Breast epithelium (tissue), 4 donors: ENCODE measurements at places on chromosomes 1 and 21. TPM values are rescaled to one million over a fixed set of nuclear protein-coding genes. Genes with fewer than 3 reads are reported as not detected.

GRCh38 chr21:36395353-36396111 lies 10.3 kb downstream of the CHAF1B start:
- DNase-seq: no peak

The FMO3 gene
- total RNA-seq: 5.3 TPM

GRCh38 chr1:88685259-88685620 lies 1.2 kb downstream of the PKN2 start:
- no peak for DNase-seq

The MCOLN2 gene
- 1.6 TPM for total RNA-seq

GRCh38 chr1:233738396-233738795 lies 124.5 kb downstream of the KCNK1 start:
- DNase-seq: no peak

The TSTD1 gene
- 109 TPM for total RNA-seq

DNA sequence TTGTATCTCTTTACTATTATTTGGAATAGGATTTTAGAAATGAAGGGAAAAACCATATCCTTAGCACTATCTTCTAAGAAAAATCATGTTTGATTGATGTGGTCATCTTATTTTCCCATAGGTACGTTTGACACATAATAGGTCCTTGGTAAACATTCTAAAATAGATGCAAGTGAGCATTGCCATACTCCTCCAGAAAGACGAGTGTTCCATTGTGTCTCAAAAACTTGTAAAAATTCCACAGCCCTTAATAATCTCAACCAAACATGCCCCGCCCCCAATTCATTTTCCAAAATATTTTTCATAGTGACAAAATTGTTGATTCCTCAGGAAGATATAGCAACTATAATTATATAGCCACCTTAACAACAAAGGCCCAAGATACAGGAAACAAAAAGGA lies 113.4 kb downstream of the CD247 start:
- no peak for DNase-seq

GRCh38 chr1:167542109-167543032 lies 11.2 kb downstream of the CREG1 start:
- no peak for DNase-seq

GRCh38 chr1:211587123-211587522 lies 8.2 kb upstream of the SLC30A1 start:
- DNase-seq: no peak

- DNase-seq: no peak
Observed at GRCh38 chr1:89757532-89757931, 63.3 kb upstream of the LRRC8D start.

DNA sequence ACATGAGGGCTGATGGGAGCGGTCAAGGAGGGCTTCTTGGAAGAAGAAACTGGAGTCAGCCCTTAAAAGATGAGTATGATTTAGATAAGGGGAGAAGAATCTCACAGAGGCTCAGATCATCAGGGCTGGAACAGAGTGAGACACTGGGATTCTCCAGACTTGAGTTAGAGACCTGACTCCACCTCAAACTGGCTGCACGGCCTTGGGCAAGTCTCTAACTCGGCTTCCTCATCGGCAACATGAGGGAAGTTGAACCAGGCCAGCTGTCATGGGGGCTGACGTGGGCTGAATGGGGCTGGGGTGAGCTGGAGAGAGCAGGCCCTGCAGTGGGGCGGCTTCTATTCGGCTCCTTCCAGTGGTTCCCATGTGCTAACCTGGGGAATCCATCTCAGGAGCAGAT lies 2.5 kb downstream of the C1QC start:
- no peak for DNase-seq

The KIAA0040 gene
- total RNA-seq: 56.9 TPM

The OR2T29 gene
- not detected for total RNA-seq

DNA sequence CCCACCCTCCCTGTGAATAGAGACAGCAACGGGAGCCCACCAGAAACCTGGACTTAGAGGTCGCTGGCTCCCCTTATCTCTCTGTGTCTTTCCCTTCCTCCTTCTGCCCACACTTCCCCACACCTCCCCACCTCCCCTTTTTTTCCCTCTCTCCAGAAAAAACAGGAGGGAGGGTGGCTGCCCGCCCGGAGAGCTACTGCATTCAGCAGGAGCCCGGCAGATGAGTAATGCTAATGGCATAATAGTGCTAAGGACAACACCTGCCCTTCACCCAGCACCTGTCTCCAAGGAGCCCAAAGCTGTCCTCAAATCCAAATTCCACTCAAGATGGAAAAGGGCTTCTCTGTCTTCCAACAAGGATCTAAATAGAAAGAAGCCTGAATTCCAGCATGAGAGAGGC lies 11.4 kb upstream of the PRELP start:
- no peak for DNase-seq

DNA sequence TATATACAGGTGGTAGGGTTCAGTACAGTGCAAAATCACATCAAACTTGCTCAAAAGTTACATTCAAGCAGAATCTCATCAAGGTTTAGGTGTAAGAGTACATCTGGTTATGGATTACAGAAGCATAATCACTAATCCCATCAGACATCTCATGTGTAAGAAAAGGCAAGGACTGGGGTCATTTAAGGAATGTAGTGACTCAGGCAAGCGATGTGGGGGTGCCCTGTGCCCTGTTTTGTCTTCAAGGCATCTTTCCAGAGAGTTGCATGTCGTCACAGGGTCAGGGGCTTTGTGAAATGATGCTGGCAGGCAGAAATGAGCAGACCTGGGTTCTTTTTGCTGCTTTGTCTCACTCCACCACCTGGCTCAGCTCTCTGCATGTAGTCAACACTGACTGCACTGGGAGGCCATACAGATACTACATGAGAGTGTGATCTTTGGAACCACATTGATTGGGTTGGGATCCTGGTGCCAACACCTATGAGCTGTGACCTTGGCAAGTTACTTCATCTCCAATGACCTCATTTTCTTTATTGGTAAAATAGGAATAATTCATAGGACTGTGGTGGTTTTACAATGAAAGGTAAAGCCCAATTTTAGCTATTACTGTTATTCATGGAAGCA lies 8.2 kb upstream of the HHIPL2 start:
- DNase-seq: no peak

The AMY1C gene
- total RNA-seq: not detected

GRCh38 chr1:212782422-212783154 lies 9.0 kb downstream of the NSL1 start:
- DNase-seq: no peak

The OR2M3 gene
- 0.29 TPM for total RNA-seq

DNA sequence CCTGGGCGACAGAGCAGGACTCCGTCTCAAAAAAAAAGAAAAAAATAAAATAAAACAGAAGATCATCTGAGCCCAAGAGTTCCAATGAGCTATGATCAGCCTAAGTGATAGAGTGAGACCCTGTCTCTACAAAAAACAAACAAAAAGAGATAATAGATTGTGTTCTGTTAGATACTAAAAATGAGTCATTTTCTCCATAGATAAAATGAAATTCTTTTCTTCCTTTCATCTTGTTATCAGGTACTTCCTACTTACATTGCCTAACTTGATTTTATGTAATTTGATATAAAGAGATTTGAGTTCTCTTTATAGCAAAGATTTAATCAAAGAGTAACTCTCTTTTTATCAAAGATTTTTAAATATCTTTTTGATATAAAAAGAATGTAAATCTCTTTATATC lies 19.3 kb upstream of the PTGS2 start:
- DNase-seq: no peak

DNA sequence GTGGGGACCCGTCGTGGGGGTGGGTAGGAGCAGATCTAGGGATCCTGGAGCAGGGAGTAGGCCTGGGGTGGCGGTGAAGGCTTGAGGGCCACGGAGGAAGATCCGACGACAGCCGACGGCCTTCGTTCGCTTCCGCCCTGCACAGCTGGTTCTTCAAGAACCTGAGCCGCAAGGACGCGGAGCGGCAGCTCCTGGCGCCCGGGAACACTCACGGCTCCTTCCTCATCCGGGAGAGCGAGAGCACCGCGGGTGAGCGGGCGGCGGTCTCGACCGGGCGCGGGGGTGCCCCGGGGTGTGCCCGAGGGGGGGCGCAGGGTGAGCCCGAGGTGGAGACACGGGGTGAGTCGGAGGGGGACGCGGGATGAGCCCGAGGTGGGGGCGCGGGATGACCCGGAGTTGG lies 16.5 kb upstream of the HDAC1 start:
- DNase-seq: no peak
